Right cardiac atrium (tissue), 5 donors: ENCODE measurements at places on chromosomes 5 and 9.

GRCh38 chr9:21803649-21804048, 1.2 kb downstream of the MTAP start:
- no peak for DNase-seq

- no peak for DNase-seq
Observed at GRCh38 chr5:78813906-78814530, 165.4 kb upstream of the LHFPL2 start.

DNA sequence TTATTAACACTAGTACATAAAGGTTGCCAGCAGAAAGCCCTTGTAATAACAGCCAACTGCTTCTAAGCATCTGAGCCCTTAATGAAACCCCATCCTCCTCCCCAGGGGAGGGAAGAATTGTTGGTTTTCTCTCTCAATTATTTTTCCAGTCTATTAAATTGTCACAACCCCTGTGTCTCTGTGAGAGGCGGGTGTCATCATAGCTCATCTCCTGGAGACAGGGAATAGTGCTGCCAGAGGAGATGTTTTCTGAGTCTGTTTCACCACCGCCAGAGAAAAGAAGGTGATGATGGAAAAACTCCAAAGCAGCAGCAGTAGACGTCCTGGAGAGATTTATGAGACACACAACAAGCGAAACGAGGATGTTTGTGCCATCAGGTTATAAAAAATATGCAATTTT, 271.1 kb upstream of the NMUR2 start:
- no peak for DNase-seq

GRCh38 chr9:89616411-89616810, 11.6 kb downstream of the GADD45G start:
- no peak for DNase-seq

GRCh38 chr5:62143268-62144229, 162.5 kb upstream of the KIF2A start:
- DNase-seq = no peak
